ENCODE measurements at places on chromosomes 7 and 10.

DNA sequence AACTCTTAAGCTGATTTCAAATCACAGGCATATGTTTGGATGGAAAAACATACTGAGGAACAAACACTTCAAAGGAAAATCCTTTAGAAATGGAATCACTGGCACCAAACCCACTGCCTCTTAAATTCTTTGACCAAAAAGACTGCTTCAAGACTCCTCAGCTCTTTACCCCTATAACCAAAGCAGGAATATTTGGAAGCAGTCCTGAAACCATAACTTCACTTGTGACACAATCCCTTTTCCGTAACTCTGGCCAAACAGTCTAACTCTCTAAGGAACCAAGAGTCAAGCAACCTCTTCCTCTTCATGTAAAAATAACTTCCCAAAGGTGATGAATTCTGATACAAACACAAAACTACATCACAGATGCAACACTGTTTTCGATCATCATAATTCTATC is 104.3 kb downstream of the MTERF1 start:
- no peak for DNase-seq

DNA sequence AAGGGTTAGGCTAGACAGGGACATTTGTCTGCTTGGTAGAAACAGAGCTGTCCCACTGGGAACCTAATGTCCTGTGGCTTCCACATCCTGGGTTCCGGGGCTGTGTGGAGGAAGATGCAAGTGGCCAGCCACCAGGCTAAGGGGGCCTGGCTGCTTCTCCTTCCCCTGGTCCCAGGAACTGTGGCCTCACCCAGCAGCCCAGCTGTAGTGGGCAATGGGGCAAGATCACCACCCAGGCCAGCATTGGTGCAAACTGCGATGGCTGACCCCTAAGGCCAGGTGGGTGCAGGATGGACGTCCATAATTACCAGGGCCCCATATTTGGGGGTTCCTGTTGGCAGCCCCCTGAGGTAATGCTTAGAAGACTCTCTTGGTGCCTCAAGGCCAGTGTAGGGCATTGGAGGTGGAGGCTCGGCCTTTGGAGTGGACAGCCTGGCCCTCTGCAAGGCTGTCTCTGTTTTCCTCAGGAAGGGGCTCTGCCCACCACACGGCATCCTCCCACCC is 226.7 kb downstream of the TCF7L2 start:
- no peak for DNase-seq

DNA sequence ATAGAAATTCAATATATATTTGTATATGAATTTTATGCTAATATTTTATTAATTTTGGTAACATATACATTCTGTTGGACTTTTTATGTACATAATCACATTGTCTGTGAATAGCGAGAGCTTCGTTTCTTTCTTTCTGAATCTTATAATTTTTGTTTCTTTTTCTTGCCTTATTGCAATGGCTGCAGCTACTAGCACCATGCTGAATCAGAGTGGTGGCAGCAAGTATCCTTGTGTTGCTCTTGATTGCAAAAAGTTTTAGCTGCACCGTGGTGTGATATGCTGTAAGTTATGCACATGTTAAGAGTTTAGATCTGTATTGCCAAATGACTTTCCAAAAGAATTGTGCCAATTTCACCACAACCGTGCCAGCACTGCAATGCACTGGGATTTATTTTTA is 32.6 kb downstream of the ELFN1 start:
- no peak for DNase-seq

DNA sequence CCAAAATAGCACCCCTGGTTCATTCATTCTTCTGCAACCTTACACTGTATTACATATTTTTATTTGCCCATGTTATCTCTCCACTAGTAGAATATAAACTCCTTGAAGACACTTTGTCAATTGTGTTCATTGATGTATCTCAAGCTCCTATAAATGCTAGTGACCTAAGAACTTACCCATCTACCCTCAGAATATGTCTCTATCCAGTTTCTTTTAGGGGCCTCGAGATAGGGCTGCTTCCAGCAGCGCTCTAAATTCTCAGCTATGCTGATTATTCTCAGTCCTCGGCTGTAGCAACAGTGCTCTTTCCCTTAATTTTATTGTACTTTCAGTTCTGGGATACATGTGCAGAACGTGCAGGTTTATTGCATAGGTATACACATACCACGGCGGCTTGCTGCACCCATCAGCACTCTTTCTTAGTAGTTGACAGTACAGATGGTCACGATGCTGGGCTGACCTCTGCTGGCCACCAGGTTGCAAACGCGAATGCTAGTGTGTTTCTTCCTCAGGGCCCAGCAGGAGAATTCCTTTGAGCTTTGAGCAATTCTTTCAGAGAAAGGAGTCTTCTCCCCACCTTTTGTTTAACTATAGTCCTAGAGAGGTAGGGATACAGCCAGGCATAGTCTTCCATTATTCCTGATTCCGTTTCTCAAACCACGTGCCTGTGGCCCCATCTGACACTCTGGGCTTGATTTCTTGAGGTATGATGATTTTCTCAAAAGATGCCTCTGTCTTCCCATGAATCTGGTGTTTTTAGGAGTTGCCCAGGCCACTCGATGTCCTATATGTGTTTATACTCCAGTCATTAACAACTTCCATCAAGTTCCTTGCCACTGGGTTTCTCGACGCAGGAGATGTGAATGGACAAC is 49.1 kb upstream of the CDC14C start:
- peak; percentile 48 for DNase-seq

DNA sequence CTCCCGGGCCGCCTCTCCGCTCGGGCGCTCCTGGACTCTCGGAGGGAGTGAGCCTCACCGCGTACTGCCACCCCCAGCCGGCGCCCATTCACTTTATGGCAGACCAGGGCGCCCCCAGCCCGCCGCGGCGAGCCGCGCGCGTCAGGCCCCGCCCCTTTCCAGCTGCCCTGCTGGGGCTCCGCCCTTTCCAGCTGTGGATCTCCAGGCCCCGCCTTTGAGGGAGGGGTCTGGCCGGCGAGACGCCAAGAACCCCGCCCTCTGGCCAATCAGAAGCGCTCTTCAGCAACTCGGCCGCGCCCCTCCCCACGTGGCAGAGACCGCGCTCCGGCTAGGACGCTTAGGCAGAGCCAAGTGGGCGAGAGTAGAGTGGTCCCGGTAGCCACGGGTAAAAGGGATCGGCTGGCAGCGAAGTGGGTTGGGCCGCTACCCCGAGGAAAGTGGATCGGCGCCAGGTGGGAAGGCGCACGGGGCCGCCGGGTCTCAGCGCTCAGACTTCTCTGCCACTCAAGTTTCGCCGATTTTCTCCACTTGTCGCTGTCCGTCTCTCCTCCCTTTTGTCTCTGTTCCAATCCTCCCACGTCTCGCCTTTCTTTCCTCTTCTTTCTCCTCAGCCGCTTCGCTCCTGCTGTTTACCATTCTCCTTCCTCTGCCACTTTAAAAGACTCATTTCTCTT is at the start of gene PITX3:
TSS of gene PITX3 (minus strand) at position 69 of the 674 bp plus-strand sequence. CDS start 9,432 bp downstream, outside the sequence.
- peak; percentile 97 for DNase-seq

GRCh38 chr7:42186151-42186550 is 50.9 kb downstream of the GLI3 start:
- DNase-seq: no peak

DNA sequence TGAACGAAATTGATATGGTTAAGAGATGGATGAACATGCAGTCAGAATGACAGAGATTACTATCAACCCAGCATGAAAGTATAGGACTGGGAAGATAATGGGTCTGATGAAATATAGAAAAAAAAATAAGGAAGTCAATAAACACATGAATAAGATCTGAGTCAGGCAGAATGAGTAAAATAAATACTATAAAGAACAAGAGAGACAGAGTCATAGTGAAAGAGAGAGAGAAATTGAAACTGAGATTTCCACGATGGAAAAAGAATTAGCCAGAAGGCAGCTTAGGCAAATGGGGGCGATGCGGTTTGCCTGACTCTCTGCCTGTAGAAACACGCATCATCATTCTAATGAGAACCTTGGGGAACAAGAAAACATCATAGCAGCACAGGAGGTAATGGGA is 26.6 kb downstream of the SEMA3D start:
- DNase-seq: no peak

DNA sequence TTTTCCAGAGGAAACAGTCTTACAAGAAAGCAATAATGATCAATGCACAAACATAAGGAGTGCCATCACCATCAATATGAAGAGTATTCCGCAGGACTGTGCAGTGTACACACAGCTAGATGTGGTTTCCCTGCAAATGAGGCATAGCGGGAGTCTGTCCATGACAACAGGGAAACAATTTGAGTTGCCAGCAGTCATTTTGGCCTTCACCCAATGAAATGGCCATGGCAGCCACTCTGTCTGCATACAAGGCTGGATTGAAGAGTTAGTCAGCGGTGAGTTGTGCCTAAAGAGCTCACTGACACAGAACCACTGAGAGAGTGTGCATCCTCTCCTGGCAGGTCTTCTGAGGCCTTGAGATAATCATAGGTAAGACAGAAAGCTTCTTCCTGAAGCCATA is 303.3 kb downstream of the IPMK start:
- DNase-seq: no peak

GRCh38 chr10:5018134-5018533 is 14.5 kb upstream of the AKR1C2 start:
- no peak for DNase-seq

GRCh38 chr10:118307220-118307619 is 34.9 kb downstream of the FAM204A start:
- DNase-seq: no peak

DNA sequence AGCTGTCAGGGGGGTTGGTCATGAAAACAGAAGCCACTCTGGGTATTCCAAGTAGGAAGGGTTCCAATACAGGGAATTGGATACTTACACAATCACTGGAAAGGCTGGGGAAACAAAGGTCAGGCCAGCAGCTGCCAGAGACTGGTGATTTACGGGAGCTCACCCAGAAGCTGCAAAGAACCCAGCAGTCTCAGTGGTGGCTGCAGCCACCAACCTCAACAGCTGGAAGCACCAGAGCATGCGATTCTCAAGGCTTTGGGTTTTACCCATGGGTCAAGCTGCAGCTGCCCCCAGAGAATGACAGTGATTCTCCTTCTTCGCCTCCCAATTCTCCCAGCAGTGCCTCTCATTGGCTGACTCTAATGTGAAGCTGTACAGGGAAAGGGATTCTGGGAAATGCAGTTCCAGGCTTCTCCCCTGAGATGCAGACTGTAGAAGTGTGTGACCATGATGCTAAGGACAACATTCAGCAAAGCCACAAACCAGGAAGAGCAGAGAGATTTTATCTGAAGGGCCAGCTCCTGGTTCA is 107.2 kb upstream of the TCF7L2 start:
- DNase-seq: no peak

DNA sequence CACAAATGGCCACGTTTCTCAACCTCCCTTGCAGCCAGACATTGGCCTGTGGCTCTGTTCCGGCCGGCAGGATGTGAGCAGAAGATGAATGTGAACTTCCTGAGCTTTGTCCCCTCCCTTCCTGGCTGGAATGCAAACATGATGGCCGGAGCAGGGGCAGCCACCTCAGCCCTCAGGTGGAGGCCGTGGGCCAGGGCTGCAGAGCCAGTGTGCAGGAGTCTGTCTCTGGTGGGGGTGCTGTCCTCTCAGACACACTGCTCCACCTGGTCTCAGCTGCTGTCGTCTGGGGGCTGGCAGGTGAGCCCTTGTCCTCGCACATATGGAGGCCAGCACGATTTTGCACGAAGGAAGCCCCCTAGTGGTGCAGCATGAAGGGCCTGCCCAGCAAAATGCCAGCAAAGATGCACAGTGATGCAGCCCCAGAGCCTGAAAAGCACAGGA is 25.3 kb upstream of the PWWP2B start:
- no peak for DNase-seq

GRCh38 chr10:131195116-131195515 is 116.4 kb downstream of the TCERG1L start:
- DNase-seq: no peak

DNA sequence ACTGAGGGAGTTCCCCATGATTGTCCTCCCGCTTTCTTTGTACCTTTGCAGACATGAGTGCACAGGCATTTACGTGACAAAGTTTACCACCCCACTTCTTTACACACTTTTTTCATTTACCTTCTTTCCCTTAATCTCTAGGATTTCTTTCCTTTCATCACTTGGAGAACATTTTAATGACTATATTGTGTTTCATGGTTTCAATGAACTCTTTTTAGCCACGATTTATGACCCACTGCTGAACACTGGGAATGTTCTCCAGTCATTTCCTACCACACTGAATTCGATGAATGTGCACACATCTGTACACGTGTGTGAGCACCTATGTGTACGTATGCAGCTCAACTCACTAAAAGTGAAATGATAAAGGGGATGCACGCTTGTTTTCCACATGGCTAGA is 371.7 kb upstream of the IGFBP3 start:
- no peak for DNase-seq

DNA sequence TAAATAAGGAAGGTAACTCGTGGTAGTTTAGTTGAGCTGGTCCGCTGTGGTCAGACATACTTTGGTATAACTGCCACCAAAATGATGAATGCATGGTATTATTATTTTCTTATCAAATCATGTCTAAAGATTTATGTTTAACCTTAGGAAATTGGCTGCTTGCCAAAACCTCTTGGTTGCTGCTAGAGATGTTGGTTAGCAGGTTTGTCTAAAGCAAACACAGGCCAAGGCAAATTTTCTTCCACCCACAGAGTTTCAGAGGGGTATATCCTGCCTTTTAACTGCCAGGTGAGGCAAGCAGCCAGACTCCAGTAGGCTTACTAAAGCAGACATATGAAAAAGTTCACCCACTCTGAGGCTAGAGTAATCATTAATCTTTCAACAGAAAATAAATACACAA is 101.4 kb downstream of the SEMA3E start:
- DNase-seq: no peak

DNA sequence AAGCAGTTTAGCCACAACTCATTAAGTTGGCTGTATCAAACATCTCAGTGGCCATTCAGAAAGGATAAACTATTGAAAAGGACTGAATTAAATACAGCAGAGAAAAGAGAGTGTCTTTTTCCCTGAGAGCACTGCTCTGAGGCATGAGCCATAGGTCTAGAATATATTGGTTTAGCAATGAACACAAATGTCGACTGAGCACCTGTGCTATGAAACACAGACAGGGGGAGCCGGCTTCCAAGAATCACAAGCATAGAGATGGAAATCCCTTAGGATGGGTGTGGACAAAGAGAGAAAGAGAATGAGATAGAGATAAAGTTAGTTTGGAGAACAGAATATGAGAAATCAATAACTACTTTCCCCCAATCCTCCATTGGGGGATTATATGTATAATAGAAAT is 54.8 kb downstream of the DGKI start:
- DNase-seq: no peak

GRCh38 chr10:132411561-132412253 is 14.7 kb downstream of the PWWP2B start:
- peak; percentile 64 for DNase-seq

DNA sequence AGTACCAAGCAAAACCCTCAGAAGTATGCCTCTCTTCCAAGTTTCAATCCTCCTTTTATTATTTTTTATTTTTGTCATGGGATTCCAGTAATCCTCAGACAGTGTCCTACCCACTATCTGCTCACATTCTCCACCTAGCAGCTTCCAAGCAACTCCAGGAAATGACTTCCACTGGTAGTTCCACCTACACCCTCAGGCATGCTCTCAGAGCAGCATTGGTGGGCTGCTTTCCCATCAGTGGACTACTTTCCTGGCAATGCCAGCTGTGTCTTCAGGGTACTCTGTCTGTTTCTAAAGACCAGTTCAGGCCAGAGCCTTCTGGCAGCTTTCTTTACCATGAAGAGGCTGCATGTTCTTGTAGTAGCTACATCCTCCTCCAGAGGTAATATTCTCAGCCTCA is 244.0 kb downstream of the HGF start:
- DNase-seq: no peak

GRCh38 chr7:51233374-51233773 is 83.2 kb downstream of the COBL start:
- DNase-seq: no peak

All from ovary (tissue), 10 donors.